ENCODE measurements at places on chromosomes 5 and 9.

DNA sequence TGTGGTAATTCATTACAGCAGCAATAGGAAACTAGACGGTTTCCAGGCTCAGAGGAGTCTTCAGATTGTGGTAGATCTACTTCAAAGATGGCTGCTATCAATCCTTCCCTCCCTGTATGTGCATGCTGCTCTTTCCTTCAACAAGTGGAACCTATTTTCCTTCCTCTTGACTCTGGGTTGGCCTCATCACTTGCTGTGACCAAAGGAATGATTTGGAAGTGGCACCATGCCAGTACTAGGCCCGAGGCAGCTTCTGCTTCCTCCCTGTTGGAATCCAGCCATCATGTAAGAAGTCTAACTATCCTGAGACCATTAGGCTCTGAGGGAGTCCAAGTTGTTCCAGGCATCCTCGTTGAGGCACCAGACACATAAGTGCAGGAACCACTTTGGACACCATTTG is 46.5 kb upstream of the MCTP1 start:
- DNase-seq = no peak

DNA sequence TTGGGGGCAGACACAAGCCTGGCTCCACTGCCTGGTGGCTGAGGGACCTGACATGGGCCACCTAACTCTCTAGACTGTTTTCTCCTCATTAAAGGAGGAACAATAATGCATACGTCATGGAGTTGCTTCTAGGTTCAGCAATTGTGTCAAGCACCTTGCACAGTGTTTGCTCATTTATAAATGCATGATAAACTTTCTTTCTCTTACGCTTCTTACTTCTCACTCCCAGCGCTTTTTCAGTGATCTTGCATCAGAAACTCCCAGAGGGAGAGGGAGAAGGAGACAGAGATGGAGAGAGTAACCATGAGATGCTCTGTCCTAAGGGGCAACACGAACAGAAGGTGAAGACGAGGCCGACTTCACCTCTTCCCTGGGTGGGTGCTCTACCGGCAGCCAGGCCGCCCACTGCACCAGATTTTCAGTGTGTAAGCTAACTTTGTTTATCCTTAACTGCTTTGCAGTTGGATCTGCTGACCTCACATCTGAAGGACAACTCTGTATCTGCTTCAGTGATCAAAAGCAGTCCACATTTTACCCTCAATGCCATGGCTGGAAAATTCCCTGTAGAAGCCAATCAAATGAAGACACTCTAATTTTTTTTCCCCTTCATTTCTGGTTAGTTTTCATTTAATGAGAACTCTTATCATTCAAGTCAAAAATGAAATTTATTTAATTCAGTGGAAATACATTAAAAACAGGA is 35.3 kb downstream of the MED27 start:
- DNase-seq = no peak

DNA sequence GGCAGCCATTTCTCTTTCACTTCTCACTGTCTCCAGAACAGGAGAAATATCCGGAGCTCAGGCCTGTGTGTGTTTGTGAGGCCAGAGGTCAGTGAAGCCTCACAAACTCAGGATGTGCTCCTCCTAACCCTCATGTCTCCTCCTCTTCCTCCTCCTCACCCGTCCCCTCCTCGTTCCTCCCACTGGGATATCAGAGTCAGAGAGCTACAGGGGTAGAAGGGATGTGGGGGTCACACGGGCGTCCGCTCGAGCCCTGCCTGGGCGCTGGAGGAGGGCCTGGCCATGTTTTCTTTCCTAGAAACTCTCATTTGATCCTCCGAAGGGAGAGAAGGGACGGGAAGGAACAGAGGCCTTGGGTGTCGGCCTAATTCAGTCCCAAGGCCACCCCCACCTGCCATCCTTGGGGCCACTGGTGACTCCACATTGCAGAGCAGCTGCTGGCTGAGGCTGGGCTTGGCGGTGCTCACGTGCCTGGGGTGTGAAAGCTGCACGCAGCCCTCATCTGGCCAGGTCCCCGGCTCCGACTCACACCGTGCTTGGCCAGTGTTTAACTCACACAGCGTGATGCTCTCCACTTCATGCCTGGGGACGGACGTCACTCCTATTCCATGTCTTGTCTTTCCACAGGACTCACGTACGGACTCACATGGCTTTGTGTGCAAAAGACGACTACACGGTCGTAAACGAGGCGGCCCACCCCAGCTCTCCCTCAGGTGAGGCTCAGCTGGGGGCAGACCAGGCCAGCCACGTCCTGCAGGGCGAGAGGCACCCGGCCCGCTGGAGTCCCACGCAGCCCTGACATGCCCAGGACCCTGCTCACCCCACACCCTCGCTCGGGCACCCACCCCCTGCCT is 22.6 kb upstream of the SLC6A19 start:
- no peak for DNase-seq

DNA sequence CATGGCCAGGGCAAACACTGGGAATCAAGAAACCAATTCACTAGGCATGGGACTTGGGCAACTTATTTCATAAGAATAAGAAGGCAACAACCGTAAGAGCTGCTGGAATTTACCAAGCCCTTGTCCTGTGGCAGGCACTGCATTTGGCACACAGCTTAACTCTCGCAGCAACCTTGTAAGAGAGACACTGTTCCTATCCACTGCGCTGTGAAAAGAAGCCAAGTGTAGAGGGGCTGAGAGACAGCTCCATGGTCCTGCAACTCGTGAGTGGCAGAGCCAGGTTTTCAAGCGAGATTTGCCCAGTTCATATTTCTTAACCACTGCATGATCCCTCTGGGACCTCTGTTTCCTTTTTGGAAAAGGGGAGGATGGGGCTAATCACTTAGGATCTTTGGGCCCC is 129.3 kb upstream of the STC2 start:
- no peak for DNase-seq

DNA sequence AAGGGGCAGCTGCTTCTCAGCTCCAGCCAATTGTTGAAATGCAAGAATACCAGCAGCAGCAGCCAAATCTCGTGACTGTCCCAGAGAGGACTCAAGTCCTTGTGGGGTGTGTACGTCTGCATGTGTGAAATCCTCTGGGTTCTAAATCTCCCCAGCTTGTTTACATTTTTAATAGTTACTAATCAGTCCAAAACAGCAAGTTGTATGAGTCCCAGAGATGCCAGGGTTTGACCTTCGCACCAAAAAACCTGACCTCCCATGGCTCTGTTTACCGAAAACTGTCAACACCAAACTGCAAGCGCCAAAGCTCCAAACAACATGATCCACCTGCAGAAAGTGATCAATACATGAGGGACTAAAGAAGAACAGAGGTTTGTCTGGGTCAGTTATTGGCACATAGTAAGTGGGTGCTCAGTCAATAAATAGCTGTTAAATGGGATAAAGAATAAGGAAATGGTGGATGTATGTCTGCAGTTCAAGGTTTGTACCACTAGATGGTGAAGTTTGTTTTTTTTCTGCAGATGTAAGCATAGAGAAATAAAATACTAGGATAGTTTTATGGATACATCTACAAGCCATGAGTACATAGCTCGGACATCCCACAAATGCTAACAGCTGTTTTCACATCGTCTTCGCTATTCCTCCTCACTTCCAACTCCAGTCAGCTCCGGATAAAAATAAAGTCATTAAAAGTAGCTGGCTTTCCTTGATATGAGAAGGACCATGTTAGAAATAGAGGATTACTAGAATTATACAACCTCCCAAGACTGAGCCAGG is 85.3 kb upstream of the ADRB2 start:
- DNase-seq = no peak

GRCh38 chr5:127961006-127961762 is 122.4 kb upstream of the SLC12A2 start:
- DNase-seq = no peak

GRCh38 chr9:86020731-86021130 is 78.6 kb downstream of the GOLM1 start:
- no peak for DNase-seq

DNA sequence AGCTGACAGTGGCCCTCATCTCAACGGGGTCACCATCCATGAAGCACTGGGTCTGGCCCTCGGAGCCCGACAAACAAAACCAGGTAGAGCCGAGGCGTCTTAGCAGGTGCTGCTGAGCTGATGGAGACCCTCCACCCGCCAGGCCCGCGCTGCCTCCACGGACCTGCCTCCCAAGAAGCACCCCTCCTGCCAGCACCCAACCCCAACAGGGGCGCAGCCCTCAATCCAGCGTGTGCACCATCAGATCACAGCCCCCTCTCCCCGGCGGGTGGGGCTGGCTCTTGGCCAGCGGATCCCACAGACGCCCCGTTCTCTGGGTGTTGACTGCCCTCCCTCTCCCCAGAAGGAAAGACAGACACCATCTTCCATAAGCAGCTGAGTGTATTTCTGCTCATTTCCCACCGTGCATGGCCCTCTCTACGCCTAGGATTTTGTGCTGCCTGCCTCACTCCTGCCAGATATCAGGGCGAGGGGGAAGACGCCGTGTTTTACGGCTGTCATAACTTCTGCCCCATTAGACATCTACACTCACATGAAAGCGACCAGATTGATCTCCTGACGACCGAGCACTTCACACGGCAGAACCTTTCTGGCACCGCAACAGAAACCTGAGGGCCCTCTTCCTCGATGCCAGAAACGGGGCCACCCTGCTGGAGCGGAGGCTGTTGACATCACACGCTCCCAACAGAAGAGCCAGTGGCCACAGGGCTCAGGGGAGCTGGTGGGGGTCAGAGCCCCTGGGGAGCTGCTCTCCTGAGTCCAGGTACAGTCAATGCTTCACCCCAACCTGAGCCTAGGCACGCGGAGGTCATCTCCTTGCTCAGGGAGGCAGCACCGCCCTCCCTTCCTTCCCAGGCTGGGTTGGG is 12.4 kb downstream of the NACC2 start:
- DNase-seq = no peak

DNA sequence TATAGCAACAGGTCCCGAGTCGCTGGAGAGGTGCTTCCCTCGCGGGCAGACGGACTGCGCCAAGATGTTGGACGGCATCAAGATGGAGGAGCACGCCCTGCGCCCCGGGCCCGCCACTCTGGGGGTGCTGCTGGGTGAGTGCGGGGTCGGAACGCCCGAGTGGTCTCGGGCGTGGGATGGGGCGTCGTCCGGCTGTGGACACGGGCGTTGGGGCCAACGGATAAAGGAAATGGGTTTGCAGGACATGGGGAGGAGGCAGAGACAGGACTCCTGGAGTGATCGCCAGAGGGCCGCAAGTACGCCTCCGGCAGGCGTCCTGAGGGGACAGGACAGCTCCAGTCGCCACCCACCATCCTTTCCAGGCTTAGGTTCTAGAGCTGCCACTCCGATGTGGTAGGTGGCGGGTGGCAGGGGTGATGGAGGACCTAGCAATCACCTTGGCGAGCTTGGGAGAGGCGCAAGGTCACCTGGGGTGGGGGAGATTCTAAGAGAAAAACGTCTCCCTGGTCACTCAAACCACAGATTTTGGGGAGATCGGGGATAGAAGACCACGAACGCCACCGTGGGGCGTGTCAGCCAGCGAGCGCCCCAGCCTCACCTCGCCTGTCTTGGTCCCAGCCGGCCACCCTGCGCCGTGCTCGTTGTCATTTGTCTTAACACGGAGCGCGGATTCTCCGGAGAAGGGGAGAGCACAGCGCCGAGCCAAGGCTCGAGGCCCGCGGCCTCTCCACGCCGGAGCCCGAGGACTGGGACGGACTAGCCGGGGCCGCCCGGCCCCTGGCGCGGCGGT is 922 bp downstream of the LMX1B start:
- no peak for DNase-seq

DNA sequence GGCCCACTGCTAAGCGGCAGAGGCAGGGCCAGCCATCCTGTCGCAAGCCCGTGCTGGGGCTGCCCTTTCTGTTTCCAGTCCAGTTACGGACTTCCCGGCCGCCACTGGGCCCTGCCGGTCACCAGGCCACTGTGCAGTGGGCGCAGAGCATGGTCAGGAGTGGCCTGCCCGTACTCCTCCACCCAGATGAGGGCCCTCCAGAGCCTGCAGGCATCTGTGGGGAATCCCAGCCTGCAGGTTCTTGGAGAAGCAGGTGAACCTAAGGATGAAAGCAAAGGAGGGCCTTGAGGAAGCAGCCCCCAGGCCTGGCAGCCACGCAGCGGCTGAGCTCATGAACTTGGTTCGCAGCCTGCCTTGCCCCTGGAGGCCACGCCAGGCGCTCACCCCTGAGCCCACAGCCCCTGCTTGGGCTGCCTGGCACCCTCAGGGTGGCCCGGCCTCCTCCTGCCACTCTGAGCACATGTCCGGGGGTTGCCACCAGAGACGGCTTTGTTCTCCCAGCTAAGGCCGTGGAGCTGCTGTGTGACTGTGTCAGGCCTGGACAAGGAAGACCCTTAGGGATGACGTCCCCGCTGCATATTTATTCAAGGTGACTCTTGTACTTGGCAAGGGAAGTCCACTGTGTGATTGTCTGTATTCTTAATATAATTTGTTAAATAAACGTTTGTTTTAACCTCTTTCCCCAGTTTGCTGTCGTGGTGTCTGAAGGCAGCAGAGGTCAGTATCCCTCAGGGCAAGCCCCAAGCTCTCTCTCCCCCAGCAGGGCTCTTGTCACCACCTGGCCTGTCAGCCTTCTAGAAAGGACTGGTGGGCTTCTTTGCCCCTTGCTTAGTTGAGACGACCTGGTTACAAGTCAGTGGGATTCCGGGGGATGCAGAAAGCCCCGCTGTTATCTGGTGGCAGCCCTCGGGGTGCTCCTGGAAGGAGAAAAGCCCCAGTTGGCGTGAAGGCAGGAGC is 107.1 kb upstream of the LMX1B start:
- DNase-seq = no peak

GRCh38 chr5:59040024-59040803 is 457.3 kb downstream of the RAB3C start:
- DNase-seq = no peak

GRCh38 chr9:111298731-111299598 is 31.1 kb downstream of the OR2K2 start:
- DNase-seq = no peak

DNA sequence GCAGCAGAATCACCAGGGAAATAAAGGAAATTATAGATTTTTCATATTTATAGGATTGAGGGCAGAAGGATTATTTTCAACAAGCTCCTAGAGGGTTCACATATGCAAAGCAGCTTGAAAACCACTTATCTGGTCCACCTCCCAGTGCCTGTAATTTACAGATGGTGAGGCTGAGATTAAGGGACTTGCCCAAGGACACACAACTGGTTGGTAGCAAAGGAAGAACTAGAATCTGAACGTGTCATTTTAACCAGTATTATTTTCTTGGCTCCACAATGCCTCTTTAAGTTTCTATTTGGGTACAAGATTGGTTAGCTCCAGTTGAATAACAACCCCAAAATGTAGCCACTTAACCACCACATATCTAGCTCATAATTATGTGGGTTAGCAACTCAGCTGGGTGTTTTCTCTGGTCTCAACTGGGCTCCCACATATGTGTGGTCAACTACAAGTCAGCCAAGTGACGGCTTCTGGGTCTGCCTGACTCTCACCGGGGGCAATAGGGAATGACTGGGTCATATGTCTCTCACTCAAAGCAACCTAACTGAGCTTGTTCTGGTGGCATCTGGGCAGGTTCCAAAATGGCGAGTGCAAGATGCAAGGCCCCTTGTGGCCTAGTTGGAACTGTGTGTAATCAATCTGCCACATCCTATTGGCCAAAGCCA is 127.7 kb downstream of the ZDHHC21 start:
- DNase-seq = no peak

DNA sequence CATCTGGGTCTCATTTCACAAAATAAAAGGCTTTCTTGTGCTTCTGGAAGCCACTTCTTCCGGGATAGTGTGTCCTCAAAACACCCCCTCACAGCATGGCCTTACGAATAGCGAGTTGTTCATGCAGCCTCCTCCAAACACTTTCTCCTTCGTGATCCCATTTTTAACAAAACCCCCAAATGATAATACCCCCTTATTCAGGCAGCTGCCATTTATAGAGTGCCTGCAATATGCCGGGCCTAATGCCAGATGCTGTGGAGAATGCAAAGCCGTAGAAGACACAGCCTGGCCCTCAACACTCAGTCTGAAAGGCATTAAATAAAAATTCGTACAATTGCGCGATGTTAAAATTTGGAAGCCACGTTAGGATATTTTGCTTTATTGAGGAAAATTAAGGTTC is 66.4 kb upstream of the SLC44A1 start:
- no peak for DNase-seq

GRCh38 chr5:35393901-35394300 is 163.6 kb upstream of the PRLR start:
- DNase-seq = no peak

All from T-helper 2 cell (primary cell).